ENCODE measurements at places on chromosomes 1 and 21.

DNA sequence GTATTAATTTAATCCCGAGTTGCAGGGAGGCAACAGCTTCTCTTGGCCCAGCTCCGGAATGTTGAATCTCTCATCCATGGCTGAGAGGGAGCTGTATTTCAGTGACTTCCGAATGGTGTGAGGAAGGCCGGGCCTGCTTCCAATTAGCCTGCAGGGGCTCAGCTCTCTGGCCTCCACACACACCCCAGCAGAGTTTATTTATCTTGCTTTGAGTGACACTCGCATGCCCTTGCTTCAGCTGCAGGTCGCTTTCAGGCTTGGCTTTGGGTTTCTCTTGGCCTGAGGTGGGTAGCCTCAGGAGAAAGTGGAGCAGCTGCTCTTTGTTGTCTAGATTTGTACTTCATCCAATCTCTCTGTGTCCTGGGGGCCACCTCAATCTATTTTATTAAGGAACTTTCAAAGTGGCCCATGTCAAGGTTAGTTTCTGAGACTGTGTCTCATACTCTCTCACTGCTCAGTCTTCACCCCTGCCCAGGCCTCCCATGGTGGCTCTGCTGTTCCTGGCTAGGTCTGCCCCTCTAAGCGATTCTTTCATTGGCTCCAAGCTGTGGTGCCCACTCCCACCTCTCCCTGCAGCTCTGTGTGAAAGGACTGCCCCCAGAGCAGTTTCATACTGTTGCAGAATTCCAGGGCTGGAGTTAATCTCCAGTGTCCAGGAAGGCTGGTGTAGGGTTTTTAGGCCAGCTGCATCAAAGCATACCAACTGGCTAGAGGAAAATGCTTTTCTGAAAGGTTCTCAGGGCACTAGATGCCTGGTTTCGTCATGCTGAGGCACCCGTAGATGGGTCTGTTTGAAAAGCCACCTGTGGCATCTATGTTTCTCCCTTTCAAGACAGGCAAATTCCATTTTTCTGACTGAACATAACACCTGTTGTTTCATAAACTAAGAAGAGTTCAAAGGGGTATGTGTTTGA is 153.5 kb downstream of the PLXNA2 start:
- DNase-seq, result no peak

- DNase-seq, result no peak
Observed at GRCh38 chr1:237042892-237043576, 1.1 kb downstream of the RYR2 start.

GRCh38 chr1:166907763-166908162 is 31.7 kb upstream of the TADA1 start:
- no peak for DNase-seq

DNA sequence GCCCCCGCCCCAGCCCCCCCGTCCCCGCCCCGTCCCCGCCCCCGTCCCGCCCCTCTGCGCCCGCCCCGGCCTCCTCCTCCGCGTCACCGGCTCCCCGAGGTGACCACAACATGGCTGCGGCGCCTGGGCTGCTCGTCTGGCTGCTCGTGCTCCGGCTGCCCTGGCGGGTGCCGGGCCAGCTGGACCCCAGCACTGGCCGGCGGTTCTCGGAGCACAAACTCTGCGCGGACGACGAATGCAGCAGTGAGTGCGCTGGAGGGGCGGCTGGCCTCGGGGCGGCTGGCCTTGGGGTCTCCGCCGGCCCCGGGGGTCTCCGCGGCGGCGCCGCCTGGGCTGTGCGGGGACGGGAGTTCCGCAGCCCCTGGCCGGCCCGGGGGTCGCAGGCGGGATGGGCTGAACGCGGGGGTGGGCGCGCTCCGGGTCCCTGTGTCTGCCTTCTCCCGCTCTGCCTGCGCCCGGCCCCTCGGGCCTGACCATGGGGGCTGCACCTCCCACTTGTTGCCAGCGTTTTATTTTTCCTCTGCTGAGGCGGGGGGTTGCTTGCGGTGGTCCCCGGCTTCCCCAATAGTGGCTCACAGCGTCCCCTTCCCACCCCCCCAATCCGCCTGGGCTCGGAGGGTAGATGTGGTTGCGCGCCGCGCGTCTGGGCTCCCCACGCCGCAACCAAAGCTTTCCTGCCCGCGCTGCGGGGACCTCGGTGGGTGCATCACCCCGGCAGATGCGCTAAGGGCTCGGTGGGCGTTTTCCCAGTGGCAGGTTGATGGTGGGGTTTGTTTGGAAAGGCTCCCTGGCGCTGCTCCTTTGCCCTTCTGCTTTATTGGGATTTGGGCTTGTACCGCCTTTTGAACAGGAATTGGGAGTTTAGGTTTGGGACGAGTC is at the start of gene MIA3:
MIA3 (plus strand) TSS at position 97 of the 879 bp plus-strand sequence; CDS start at position 111, 14 bp downstream.
- DNase-seq, result peak; percentile 75

DNA sequence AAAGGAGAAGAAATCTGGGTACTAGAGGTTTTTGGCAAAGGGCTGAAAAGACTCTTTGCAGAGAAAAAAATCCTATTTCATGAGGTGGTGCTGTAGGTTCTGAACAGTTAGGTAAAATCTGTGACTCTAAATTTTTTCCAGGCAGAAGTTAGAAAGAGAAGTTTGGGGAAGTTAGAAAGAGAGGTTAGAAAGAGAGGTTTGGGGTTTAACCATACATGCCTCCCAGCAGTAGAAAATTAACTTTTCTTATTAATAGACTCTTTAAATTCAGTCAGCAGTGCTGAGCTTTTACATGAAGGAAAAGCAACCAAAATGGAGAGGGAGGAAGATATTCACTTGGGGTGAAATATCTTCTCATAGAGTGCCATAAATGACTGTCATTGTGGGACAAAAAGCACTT is 12.2 kb downstream of the AMY1C start:
- DNase-seq, result no peak

DNA sequence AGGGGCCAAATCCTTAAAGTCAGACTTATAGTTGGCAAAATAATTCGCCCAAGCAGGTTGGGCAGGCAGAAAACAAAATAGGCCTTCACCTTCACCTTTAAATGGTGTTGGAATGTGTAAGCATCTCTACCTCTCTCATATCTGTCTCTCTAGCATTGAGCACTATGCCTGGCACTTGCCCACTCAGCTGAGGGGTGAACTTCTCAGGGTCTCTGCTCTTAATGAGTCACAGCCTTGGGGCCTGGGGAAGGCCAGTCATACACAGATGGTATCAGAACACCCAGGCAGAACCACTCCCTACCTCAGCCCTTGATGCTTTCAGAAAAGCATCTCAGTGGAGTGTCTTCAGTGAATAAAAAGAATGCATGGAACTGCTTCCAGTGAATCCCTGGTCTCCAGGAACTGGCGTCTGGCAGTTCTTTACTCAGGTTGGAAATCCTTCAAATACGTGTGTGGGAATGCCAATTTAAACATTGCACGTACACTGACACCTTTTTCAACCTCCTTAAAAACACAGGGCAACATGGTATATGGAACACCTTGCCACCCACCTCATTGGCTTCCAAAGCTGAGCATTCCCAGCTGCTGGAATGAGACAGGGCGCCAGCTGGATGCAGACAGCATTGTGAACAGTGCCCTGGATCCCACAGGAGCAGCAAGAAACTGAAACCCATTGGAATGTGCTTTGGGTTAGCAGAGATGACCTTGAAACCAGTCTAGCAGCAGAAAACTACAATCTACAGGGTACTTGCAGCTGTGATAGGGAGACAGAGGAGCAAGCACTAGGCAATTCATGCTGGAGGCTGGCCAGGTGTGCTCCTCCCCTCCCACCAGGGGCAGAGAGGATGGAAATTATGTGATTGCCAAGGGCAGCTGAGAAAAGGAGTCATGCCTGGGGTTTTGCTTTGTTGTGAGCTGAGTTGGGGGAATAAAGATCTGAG is 30.0 kb downstream of the ZNF697 start:
- no peak for DNase-seq

DNA sequence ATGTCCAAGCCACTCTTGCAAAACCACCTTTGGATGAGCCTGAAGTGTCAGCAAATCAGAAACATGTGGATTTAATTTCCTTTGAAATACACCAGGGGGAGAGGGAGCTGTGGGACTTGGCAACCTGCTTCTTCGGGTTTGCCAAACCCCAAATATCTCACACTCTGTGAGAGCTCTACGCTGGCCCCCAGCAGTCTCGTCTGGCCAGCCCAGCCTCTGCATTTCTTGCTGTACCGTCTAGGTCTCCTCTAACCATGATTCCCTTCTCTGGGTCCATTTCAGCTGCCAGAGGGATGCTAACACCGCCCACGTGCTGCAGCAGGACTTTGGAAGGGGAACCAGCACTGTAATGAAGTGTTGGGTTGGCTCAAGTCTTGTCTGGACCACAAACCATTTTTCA is 114.6 kb downstream of the MRPS6 start:
- DNase-seq, result no peak

- DNase-seq, result no peak
Observed at GRCh38 chr1:10793129-10793651, 3.3 kb downstream of the CASZ1 start.

DNA sequence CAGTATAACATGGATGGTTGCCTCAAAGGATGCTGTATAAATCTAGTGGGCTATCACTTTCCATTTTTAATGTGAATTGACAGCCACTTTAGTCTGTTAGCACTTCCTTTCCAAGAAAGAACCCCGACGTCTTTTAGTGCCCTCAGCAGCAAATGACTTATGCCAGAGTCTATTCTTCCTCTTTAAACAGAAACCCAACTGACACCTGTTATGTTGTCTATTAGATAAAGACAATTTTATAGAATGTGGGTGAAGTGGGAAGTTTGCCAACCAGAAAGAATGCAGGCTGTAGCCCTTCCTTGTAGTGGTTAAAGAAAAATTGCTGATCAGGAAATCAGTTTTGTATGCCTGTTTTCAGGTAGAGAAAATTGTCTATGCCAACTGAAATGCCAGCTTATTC is 344.9 kb downstream of the ZNF326 start:
- DNase-seq, result no peak

DNA sequence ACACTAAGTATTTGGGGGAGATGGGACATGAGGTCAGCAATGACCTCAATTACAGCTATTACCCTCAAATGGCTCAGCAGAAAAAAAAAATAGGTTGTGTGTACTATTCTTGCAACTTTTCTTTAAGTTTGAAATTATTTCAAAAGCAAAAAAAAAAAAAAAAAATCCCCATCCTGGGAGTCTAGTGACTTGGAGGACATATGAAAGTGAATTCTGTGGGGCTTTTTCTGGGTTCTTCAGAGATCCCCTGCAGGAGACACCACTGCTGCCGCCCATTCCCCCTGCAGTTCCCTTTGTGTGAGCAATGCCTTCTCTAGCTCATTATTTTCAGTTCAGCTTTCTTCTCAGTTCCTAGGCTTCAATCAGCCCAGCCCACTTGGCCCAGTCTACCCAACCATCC is 16.7 kb downstream of the HSD11B1 start:
- no peak for DNase-seq

- no peak for DNase-seq
Observed at GRCh38 chr1:11514366-11514765, 35.4 kb downstream of the DISP3 start.

GRCh38 chr1:171800342-171800741 is 18.9 kb downstream of the METTL13 start:
- DNase-seq, result no peak

DNA sequence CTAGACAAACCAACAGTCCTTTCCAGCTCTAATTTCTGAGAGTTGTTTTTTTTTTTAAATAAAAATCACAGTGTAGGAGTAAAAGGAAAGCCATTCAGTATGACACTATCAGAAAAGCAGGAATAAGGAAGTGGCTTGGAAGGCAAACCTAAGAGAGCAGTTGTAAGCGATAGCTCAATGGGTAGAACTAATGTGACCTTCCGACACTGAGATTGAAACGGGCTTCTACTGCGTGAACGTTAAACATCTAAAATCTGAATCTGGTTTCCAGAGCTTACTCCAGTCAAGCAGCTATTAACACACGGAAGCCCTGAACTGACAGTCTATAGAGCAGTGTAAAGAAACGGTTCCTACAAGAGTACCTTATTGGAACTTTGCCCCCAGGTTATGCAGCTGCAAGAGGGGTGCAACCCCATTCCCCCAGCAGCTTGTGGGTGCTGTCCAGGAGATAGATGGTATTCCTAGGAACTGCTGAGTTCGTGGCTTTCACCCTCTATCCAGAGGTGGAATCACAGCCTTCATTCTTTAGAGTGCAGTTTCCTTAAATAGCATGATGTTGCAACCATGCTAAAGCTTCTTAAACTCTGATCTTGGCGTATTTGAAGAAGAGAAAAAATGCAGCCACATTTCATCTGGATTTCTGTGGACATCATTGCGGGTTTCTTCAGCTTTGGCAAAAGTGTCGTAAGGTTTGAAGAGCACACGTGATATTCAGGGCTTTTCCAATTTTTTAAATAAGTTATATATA is 3.3 kb upstream of the IRF2BP2 start:
- DNase-seq, result no peak

DNA sequence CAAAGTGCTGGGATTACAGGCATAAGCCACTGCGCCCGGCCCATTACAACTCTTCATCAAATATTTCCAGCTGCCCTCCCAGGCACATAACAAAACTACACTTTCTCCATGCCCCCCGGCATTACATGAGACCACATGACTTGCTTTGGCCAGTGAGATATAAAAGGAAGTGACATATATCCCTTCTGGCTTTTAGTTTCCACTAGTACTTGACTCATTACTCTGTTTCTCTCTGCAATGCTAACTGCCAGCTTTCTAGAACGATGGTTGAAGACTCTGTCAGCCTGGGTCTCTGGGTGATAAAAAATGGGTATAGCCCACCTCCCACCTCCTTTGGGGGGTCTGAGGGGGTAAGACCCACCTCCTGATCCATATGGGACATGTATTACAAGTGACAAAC is 24.2 kb downstream of the ABL2 start:
- no peak for DNase-seq

- DNase-seq, result no peak
Observed at GRCh38 chr1:3590951-3591865, 20.1 kb downstream of the MEGF6 start.

DNA sequence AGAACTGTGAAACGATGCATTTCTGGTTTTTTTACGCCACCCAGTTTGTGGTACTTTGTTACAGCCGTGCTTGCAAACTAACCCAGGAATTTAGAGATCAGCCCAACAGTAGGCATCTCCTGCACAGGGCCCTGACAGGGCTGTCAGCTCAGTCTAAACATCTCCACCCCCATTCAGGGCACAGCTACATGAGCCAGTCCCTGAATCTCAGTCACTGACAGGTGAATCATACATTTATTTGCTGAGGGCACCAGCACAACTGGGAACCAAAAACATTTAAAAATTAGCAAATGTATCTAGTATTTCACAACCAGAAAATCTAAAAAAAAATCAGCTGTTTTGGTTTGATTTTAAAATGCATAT is 30.7 kb downstream of the PRDX6 start:
- DNase-seq, result no peak

DNA sequence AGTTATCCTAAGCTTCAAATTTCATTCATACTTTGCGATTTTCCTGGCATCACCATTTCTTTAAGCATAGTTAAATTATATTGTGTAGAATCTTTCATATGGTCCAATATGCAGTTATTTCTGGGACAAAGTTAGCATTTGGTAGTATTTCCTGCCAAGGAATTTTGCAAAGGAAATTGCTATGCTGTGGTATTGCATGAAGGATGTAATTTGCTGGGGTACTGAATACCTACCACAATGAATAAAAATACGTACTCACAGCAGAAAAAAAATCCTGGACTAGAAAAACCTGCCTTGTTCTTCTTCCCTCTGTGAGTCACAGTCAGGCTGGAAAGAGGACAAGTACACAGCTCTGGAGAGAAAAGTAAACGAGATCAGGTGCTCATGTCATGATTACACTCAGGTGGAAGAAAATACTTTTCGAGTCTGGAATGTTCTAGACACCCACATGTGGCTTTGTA is 241.2 kb downstream of the PTBP2 start:
- no peak for DNase-seq
